ENCODE measurements at places on chromosomes 12 and 14.

DNA sequence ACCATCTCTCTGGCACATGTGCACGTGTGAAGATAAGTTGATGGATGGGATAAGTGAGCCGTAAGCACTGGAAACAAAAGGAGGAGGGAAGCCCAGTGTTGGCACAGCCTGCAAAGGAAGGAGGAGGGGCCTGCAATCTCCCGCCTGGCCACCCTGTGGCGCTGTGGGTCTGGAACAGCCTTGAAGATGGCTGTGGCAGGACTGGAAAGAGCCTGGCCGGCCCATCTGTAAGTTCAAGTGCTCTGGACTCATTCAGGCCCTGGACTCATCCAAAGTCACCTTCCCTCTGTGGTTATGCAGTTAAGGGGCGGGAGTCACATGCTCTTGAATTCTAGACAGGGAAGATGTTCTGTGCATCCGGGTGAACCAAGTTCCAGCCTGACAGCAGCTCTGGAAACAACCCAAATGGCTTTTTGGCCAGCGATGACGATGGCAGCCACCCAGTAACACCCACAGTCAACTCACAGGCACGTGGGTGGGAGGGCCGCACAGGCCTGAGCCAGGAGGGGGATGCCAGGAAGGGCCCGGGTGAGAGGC is 50.4 kb downstream of the CHGA start:
- DNase-seq, result no peak

DNA sequence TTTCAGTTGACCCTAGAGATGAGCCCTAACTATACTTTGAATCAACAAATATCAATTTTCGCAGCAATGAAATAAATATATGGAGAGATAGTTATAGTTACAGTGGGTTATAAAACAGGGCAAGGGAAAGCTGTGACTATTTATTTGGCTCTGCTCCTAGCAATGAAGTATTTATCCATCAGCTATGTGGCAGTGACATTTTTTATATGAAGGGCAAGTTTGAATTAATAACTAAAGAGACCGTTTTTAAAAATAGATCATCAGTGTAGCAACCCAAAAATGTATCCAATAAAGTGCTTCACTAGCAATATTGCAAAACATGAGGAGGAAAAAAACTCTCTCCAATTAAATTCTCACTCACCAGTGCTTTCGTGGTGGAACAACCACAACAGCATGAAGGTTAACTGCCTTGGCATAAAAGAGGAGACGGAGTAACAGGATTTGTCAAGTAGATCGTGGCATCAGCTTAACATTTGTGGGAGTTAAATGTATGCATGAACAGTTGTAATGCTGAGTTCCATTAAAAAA is 58.1 kb upstream of the NUDT4 start:
- no peak for DNase-seq

GRCh38 chr12:112317481-112317880 is 64.8 kb downstream of the HECTD4 start:
- DNase-seq, result no peak

- DNase-seq, result peak; percentile 61
Observed at GRCh38 chr12:54294152-54294952, 6.5 kb downstream of the NFE2 start.

GRCh38 chr14:30317729-30318128 is 241.2 kb upstream of the G2E3 start:
- DNase-seq, result no peak
